Activated gamma-delta T cell treated with Interleukin-2 at 50 U/mL for 16 hours (primary cell): ENCODE measurements at places on chromosomes 11 and 22.

DNA sequence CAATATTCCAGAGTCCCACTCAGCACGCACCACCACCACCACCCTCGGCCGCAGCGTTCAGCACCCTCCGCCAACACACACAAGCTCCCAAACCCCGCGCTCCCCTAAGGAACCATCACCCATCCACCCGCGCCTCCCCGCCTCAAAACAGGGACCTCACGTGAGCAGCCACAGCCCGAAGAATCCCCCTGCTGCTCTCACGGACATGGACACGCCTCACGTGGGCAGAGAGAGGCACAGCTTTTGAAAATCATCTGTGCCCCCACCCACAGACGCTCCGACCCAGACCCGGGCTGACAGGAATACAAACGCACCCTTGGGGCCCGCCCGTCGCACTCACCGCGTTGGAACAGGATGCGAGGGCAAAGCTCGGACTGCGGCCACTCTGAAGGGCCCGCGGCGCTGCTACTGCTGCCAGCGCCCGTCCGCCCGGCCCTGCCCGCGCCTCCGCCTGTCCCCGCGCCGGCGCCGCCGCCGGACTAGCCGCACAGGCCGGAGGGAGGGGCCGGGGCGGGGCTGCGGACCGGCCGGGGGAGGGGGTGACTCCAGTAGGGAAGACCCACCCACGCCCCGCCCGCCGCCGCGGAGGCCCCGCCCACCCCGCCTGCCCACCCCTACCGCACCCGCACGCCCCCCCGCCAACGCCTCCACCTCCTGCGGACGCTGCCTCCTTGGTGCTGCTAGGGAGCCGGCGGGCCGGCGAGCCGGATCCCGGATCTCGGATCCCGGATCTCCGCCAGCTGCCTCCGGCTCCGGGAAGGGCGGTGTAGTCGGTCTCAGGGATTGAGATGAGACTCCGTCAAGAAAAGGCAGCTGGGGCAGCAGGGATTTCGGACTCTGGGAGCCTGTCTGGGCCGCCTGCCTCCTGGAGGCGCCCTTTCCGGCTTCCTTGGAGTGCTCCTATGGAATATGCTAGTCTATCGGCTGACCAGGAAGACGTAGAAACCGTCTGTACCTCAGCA, at the start of gene TRIM3:
TRIM3 (minus strand) TSS at position 491 of the 962 bp plus-strand sequence. CDS start 8,246 bp downstream, outside the sequence.
- DNase-seq = peak; percentile 72

DNA sequence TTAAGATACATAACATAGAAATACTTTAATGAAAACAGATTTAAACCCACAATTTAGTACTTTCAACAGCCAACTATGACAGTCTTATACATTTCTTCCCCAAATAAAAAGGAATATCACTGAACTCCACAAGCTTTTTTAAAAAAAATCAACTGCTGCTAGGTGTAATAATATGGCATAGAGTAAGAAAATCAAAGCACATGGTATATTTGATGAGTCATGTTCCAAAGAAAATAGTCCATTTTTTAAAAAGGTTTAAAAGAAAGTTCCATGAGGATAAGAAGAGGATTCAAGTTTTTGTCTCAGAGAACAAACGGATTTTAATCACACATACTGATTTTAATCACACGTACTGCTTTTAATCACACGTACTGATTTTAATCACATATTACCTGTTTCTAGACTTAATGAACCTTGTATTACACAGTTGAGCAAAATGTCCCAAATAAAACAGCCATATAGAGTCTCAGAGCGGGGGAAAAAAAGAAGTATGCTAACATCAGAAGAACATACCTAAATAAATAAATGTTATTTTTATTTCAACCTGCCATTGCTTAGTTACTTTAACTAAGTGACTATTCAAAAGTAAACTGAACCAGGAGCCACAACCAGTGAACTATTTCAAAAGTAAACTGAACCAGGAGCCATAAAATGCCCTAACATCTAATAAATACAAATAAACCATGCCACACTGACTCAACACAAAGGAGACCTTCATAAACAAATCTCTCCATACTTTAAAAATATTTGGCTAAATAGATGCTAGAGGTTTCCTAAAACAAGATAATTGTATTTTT, 198.4 kb downstream of the SBF2 start:
- no peak for DNase-seq

DNA sequence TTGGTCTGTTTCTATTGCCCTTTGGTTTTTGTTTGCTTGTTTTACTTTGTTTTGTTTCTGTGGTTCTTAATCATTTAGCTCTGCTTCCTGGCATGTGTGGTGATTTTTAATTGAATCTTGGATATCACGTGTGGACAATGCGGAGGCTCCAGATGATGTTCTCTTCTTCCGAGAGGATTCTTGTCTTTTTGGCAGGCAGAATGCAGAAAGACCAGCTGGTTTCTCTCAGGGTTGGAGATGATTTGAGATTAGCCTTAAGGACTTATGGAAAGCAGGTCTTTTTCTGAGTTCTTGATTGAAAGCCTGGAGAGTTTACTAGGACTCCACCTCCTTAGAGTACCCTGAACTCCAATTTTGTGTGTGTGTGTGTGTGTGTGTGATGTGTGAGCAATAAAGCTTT, 21.0 kb upstream of the ANO1 start:
- DNase-seq = no peak

DNA sequence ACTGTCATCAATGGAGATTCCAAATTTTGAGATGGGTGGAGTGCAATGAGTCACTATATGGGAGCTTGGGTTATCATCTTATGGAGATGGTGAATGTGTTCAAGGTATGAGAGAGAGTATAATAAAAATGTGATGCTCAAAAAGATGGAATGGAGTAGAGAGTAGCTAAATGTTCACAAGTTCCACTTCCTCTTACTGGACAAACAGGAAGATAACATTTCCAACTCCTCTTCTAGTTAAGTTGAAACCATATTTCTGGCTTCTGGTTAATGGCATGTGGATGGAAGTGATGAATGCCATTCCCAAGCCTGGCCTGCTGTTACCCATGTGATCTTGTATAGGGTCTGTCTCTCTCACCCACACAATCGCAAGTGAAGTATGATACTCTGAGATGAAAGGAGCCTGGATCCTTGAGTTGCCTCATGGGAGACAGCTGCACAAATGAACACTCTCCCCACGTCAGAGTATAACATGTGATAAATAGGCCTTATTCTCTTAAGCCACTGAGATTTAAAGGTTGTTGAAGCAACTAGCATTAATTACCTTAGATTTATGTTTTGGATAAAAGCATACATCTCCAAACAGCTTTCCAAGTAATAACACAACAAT, 111.0 kb downstream of the RAB38 start:
- no peak for DNase-seq

DNA sequence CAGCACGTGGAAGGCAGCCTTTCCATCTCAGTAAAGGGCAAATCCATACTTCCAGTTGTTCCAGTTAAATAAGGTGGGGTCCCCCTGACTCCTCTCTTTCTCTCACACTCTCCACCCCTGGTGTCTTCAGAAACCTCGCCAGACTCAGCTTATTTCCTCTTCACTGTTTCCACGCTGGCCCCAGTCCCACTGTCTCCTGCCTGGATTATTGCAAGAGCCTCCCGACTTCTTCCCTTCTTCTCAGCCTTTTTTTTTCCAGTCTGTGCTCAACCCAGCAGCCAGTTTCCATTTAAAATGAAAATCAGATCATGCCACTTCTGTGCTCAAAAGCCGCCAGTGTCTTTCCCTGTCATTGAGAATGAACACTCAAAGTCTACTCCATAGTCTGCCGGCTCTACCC, 131.4 kb downstream of the PKNOX2 start:
- DNase-seq = no peak
